ENCODE measurements at places on chromosomes 2 and 18. TPM values are rescaled to one million over a fixed set of nuclear protein-coding genes. Genes with fewer than 3 reads are reported as not detected.

- peaks cover 4% of the 10 kb centered on the region for H3K27me3 ChIP-seq
- no peak overlapping the region for H3K4me3 ChIP-seq
- H3K36me3 ChIP-seq = no peaks in the 10 kb centered on the region
- DNase-seq = no peak
- H3K4me1 ChIP-seq = no peaks in the 10 kb centered on the region
- H3K27ac ChIP-seq = no peak overlapping the region
Measured at GRCh38 chr18:10060841-10061240, 147.0 kb downstream of the VAPA start.

DNA sequence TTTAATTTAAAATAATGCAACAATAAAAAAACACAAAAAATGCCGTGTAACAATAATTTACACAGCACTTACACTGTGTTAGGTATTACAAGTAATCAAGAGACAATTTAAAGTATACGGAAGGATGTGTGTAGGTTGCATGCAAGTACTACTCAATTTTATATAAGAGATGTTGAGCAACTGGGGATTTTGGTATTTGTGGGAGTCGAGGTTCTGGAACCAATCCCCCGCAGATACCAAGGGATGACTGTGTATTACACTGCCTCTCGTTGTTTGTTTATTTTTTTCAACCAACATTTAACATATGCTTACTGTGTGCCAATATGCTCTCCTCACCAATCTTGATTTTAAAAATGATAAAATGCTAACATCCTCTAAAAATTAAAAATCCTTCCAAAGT lies 24.8 kb downstream of the MAP3K2 start:
- no peak for DNase-seq
- no peak overlapping the region for H3K27ac ChIP-seq
- H3K4me3 ChIP-seq = no peak overlapping the region
- H3K27me3 ChIP-seq = no peaks in the 10 kb centered on the region

- DNase-seq = no peak
- H3K36me3 ChIP-seq = no peaks in the 10 kb centered on the region
- H3K4me3 ChIP-seq = no peak overlapping the region
- no peak overlapping the region for H3K27ac ChIP-seq
- peaks cover 6% of the 10 kb centered on the region for H3K4me1 ChIP-seq
Measured at GRCh38 chr2:108637304-108637669, 82.0 kb upstream of the RANBP2 start.

DNA sequence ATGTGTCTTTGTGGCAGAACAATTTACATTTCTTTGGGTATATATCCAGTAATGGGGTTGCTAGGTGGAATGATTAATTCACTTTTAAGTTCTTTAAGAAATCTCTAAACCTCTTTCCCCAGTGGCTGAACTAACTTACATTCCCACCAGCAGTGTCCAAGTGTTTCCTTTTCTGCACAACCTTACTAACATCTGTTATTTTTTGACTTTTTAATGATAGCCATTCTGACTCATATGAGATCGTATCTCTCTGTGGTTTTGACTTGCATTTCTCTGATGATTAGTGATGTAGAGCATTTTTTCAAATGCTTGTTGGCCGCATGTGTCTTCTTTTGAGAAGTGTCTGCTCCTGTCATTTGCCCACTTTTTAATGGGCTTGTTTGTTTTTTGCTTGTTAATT lies 43.1 kb upstream of the PTH2R start:
- H3K4me1 ChIP-seq = peaks cover 13% of the 10 kb centered on the region
- no peak overlapping the region for H3K27ac ChIP-seq
- no peak for DNase-seq
- H3K27me3 ChIP-seq = peaks cover 8% of the 10 kb centered on the region
- H3K4me3 ChIP-seq = no peak overlapping the region

DNA sequence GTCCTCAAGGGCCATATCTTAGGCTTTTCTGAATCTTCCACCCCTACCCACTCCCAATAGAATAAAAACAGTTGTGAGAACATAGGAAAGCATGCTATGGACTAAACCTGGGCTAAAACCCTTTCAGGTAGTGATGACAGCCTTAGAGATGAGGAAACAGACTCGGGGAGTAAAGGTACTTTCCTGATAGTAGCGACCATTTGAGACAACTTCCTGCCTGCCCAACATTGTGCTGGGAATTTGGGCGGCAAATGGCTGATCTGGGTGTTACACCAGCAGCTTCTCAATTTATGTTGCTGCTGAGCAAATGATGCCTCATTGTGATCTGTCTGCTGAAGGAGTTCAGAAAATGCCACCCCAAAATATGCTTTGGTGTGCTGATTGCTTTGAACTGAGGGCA lies 66.6 kb downstream of the TMEM17 start:
- no peak overlapping the region for H3K4me3 ChIP-seq
- no peak overlapping the region for H3K27ac ChIP-seq
- H3K36me3 ChIP-seq = no peaks in the 10 kb centered on the region
- no peak for DNase-seq
- H3K4me1 ChIP-seq = no peaks in the 10 kb centered on the region
- peaks cover 6% of the 10 kb centered on the region for H3K27me3 ChIP-seq

DNA sequence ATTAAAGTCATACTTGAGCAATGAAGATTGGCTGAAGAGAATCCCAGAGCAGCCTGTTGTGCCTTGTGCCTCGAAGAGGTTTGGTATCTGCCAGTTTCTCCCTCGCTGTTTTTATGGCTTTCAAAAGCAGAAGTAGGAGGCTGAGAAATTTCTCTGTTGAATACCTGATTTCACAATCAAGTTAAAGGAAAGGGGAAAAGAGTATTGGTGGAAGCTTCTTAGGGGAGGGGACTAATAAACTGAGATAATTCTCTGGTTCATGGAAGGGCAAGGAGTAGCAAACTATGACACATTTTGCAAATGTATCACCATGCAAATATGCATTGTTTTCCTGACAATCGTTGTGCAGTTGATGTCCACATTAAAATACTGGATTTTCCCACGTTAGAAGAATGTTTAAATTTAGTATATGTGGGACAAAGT lies at the start of gene IL1B:
Gene IL1B (minus strand): TSS at position 85 of the 423 bp plus-strand sequence. CDS start 550 bp downstream, outside the sequence.
- H3K27me3 ChIP-seq = peaks cover 4% of the 10 kb centered on the region
- peak within 1 kb of the TSS; percentile 1 for H3K27ac ChIP-seq
- H3K4me1 ChIP-seq = peaks cover 2% of the 10 kb centered on the region
- H3K4me3 ChIP-seq = no peak within 1 kb of the TSS
- peaks cover under 1% of the 10 kb centered on the region for H3K36me3 ChIP-seq
- DNase-seq = no peak

GRCh38 chr2:215917953-215918620 lies 95.3 kb downstream of the MREG start:
- peaks cover 15% of the 10 kb centered on the region for H3K4me1 ChIP-seq
- H3K4me3 ChIP-seq = no peak overlapping the region
- no peak overlapping the region for H3K27ac ChIP-seq
- no peak for DNase-seq
- peaks cover 10% of the 10 kb centered on the region for H3K27me3 ChIP-seq

DNA sequence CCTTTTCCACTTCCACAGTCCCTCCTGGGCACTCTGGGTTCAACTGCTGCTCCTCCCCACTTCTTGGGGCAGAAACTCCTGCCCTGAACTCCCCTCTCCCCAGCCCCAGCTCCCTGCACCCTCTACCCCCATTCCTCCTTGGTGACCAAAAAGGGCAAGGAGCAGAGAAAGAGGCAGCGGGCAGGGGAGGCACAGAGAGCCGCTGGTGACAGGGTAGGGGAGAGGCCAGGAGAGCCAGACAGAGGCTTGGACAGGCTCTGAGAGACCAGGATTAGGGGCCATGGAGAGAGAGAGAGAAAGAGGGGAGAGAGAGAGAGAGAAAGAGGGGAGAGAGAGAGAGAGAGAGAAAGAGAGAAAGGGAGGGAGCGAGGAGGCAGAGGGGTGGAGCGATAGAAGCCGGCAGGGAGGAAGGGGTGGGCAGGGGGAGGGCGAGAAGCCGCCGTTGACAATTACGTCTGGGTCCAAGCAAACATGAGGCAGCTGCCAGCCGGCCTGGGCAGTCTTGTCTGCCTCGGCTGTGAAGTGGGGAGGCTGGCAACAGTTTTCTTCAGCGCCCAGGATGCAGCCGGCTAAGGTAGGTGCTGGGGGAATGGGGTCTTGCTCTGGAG lies at the start of gene KCNIP3:
Gene KCNIP3 (plus strand): TSS at position 468 of the 608 bp plus-strand sequence. CDS start 92 bp downstream, at position 560.
- H3K27ac ChIP-seq = no peak within 1 kb of the TSS
- DNase-seq = no peak
- no peaks in the 10 kb centered on the region for H3K36me3 ChIP-seq
- peaks cover 2% of the 10 kb centered on the region for H3K27me3 ChIP-seq

GRCh38 chr2:189829102-189829833 lies 45.0 kb downstream of the PMS1 start:
- H3K27me3 ChIP-seq = no peaks in the 10 kb centered on the region
- DNase-seq = no peak
- no peaks in the 10 kb centered on the region for H3K4me1 ChIP-seq
- H3K27ac ChIP-seq = no peak overlapping the region
- H3K4me3 ChIP-seq = no peak overlapping the region
- peaks cover 11% of the 10 kb centered on the region for H3K36me3 ChIP-seq

GRCh38 chr18:31508781-31509180 lies 10.8 kb downstream of the DSG2 start:
- peaks cover 2% of the 10 kb centered on the region for H3K27me3 ChIP-seq
- DNase-seq = no peak
- no peak overlapping the region for H3K4me3 ChIP-seq
- H3K4me1 ChIP-seq = no peaks in the 10 kb centered on the region

GRCh38 chr2:98160554-98160953 lies 73.6 kb downstream of the VWA3B start:
- no peak overlapping the region for H3K27ac ChIP-seq
- no peak for DNase-seq
- H3K36me3 ChIP-seq = no peaks in the 10 kb centered on the region

DNA sequence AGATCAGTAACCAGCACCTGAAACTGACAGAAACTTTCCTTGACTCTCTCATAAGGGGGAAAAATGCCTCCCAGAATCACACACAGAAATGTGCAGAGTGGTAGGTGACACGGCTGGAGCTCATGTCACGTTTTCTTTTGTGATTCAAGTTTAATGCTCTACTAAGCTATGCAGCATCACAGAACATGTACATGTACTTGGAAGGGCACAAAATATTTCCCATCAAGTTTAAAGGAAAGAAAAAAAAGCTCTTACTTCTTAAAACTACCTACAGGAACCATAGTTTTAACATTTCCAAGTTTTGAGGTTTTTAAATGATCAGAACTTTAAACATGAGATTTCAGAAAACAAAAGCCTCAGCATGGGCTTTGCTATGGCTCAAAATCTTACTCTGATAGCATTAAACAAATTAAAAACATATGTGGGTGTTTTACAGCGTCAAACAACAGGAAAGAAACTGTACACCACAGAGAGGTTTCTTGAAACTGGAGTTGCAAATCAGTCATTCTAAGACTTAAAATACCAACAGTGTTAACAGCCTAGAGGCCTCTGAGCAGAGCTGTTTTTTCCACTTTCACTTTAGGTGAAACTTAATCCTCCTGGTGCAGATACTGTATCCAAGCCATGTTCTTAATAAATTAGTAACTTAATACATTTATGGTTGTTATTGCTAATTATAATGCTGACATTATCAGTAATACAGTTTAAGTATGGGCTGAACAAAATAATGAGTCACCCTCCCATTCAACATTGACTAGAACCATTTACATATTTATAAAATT lies 30.1 kb downstream of the MBP start:
- H3K4me1 ChIP-seq = peaks cover 100% of the 10 kb centered on the region
- peak overlapping the region; percentile 76 for H3K4me3 ChIP-seq
- H3K27ac ChIP-seq = peak overlapping the region; percentile 97
- peaks cover 39% of the 10 kb centered on the region for H3K36me3 ChIP-seq
- DNase-seq = peak; percentile 81

GRCh38 chr2:9802576-9802993 lies 40.7 kb upstream of the TAF1B start:
- peaks cover 35% of the 10 kb centered on the region for H3K4me1 ChIP-seq
- no peak overlapping the region for H3K4me3 ChIP-seq
- DNase-seq = no peak
- H3K36me3 ChIP-seq = no peaks in the 10 kb centered on the region
- peaks cover 2% of the 10 kb centered on the region for H3K27me3 ChIP-seq

DNA sequence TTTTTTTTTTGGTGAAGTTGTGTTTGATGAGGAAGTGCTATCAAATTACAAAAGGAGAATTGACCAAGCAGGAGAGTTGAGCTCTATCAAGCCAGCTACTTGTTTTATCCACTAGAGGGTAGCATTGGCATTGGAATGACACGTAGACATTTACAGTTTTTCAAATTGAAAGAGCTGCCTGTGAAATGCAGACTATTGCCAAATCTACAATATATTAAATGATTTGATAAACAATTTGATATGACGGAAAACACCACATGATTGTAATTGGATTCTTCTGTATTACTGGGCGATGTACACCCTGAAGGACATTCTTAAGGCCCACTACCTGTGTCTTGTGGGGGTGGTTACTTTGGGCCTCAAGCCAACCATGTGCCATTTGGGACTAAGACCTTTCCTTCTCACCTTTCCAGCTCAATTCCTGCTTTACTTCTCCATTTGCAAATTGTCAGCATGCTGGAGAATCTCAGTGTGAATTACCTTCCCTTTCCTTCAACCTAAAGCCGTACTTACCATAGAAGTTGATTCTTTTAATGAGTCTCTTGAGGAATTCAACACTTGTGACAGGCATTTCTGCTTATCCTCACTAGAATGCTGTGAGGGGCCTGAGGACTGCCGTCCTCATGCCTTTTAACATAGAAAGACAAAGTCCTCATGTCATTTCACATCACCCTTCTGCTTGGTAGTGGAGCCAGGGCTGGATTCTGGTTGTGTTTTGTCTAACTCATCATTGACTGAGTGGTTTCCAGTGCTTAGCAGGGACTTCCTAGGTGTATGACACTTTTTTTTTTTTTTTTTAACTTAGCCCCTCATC lies 134.8 kb upstream of the THUMPD2 start:
- peaks cover 2% of the 10 kb centered on the region for H3K27me3 ChIP-seq
- H3K36me3 ChIP-seq = no peaks in the 10 kb centered on the region
- H3K4me1 ChIP-seq = no peaks in the 10 kb centered on the region
- peak; percentile 7 for DNase-seq

- H3K4me3 ChIP-seq = no peak overlapping the region
- no peaks in the 10 kb centered on the region for H3K36me3 ChIP-seq
- H3K4me1 ChIP-seq = no peaks in the 10 kb centered on the region
- H3K27me3 ChIP-seq = peaks cover 2% of the 10 kb centered on the region
- H3K27ac ChIP-seq = no peak overlapping the region
Measured at GRCh38 chr2:43000242-43001054, 208.1 kb upstream of the HAAO start.

DNA sequence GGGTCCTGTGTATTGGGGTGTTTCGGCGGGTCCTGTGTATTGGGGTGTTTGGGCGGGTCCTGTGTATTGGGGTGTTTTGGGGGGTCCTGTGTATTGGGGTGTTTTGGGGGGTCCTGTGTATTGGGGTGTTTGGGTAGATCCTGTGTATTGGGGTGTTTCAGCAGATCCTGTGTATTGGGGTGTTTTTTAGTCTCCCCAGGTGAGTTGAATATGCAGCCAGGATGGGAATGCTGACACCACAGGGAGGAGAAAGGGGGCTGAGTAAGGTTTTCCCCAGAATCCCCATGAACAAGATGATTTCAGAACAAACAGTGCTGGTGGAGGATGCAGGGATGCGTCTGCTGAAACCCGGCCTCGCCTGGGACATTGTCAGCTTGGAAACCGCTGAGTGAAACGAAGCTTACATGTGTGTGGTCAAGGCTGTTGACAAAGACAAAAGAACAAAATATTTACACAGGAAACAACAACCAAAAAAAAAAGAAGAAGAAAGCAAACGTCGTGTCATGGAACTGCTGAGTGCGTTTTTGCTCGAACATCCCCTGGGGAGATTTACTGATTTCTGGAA lies 88.5 kb upstream of the ODC1 start:
- peak overlapping the region; percentile 46 for H3K4me3 ChIP-seq
- no peak for DNase-seq
- H3K36me3 ChIP-seq = no peaks in the 10 kb centered on the region
- peaks cover 14% of the 10 kb centered on the region for H3K27me3 ChIP-seq
- peak overlapping the region; percentile 74 for H3K27ac ChIP-seq

LCT gene
- not detected for polyA plus RNA-seq

TGOLN2 gene
- polyA plus RNA-seq = 36.4 TPM

Data from immature natural killer cell (primary cell).